SJSA1 (cell line): ENCODE measurements at places on chromosomes 11 and 22. TPM values are rescaled to one million over a fixed set of nuclear protein-coding genes. Genes with fewer than 3 reads are reported as not detected.
A peak's percentile ranks its signal among the peaks of the same experiment; 100 is the strongest.

- DNase-seq: no peak
Measured at GRCh38 chr22:48558016-48558415, 1269.7 kb downstream of the BRD1 start.

- no peak for DNase-seq
Measured at GRCh38 chr11:103368145-103368544, 258.9 kb downstream of the DYNC2H1 start.

GRCh38 chr22:46528121-46528610 is 9.3 kb downstream of the CELSR1 start:
- peak; percentile 86 for DNase-seq

DNA sequence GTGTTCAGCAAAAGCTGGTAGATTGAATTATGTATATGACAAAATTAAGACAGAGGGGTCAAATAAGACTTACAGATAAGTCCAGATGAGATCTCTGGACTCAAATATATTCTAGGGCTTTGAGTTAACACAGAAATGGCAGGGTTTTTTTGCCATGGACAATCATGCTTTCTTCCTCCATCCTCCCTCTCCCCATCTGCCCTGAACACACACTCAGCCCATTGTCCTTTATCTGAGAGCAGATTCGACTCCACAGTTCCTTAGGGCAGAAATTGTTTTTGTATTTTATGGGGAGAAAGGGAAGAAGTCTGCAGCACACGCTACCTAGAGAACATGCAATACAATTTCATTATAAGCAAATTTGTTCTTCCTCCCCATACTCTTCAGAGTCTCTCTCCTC is 86.8 kb downstream of the SLC1A2 start:
- DNase-seq: no peak

DNA sequence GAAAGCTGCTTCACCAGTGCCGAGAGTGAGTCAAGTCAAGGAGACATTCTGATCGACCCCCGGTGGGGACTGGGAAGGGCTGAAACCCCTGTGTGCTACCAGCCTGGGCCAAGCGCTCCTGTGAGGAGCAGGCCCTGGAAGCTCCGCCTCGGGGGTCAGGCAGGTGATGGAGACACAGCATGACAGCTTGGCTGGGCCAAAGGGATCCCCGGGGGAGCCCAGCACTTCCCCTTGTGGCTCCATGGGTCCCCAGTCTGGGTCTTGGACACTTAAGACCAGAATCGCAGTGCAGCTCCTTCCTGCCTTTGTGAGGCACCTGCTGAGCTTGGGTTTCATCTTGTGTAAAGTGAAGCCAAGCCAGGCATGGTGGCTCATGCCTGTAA is 89.2 kb downstream of the MORC2 start:
- DNase-seq: no peak

DNA sequence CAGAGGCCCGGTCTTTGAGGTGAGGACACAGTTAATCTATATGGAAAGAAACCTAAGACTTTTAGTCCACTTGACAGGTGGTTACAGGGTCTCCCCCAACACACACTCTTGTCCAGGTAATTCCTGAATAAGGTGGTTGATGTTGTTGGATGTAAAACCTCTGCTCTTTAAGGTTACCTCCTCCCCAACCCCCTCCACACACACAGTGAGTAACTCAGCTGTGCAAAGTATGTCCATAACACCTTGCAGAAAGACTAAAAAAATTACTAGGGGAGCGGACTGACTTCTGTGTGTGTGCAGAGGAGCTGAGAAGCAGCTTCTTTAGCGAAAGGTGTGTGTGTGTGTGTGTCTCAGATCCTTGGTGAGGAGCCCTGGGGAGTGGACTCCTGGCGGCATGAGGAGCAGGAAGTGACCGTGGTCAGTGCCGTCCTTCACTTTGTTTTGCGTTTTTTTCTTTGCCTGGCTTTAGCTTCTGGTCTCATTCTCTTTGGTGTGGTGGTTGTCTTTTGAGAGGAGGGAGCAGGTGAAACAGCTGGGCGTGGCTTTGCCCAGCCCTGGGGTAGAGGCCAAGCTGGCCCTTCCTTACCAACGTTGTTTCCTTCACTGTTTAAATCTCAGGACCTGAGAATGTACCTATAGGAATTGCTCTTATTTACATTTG is 1.7 kb downstream of the ZBED4 start:
- peak; percentile 14 for DNase-seq

DNA sequence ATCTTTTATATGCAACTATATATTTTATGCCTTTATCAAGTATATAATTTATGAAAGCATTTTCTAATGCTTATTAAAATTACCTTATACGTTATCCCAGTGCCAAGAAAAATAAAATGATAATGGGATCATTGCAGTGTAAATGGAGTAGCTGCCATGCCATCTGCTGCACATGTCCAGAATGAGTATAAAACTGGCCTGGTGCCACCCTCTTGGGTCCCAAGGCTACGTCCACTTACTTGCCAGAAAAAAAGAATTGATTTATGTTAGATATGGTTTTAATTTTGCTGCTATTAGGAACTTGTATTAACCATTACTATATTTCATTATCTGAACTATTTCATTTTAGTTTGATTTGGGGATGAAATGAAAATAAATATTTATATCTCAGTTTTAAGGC is 1127.1 kb upstream of the CNTN5 start:
- DNase-seq: no peak

- DNase-seq: no peak
Measured at GRCh38 chr11:132062031-132062430, 691.6 kb downstream of the NTM start.

GRCh38 chr22:50262973-50263617 is 1.6 kb upstream of the MAPK12 start:
- DNase-seq: no peak

GRCh38 chr11:68002575-68002937 is 1.3 kb downstream of the UNC93B1 start:
- no peak for DNase-seq

DNA sequence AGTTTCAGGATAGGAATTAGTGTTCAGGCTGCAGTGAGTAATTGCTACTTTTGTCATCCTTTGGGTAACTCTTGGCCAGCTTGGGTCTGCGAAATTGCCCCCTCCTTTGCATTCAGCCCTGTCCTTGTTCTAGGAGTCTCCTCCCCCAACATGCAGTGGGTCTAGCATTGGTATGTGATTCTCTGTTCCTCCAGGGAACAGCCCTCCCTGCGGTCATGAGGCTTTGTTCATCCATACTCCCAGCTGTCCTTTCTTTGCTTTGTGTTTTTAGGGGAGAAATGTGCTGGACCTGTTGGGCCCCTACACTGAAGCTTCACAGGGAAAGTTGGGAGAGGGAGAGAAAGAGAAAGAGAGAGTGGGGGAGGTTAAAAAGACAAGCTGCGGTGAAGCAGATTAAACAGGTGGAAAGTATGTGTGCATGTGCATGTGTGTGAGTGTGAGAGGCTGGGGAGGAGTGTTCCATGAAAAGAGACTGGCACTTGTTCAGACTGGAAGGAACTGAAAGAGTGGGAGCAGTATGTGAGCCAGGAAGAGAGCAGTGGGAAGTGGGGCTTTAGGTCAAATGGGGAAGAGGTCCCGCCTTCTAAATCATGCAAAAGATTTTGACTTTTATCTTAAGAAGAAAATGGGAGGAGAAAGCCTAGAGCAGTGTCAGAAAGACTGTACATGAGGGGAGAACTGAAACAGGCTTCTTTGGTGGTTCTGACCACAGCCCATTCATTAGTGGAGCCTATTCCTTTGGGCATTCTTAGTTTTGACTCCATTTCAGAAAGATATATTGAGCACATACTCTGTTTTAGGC is 17.9 kb upstream of the SESN3 start:
- no peak for DNase-seq

DNA sequence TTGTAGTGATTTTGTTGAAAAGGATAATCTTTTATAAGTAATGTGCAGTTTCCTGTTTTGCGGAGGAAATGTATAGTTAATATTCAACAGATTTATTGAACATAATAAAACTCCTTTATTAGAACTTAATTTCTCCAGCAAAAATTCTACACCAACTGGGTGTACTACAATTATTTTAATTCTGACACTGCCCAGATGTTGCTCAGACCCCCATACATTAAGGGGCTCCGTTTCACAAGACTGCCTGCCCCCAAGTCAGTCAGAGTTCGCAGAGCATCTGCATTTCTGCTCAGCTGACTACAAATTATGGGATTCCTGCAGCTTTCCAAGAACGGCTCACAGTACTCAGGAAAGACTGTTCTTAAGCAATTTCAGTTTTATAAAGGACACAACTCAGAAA is 6.2 kb downstream of the CEP57 start:
- DNase-seq: no peak

DNA sequence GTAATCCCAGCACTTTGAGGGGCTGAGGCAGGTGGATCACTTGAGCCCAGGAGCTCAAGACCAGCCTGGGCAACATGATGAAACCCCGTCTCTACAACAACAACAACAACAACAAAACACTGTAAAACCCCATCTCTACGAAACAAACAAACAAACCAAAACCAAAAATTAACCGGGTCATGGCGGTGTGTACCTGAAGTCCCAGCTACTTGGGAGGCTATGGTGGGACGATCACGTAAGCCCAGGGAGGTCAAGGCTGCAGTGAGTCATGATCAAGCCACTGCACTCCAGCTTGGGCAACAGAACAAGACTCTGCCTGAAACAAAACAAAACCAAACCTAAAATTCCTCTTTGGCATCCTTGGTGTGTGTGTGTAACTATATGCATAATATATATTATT is 7.0 kb upstream of the POLA2 start:
- DNase-seq: no peak

- peak; percentile 73 for DNase-seq
Measured at GRCh38 chr11:47857892-47858543, 9.9 kb upstream of the NUP160 start.

- DNase-seq: no peak
Measured at GRCh38 chr11:37203006-37203405, 605.0 kb upstream of the RAG2 start.

GGT1 gene
- 0.06 and 0.61 TPM in 2 replicates for total RNA-seq

OR52N4 gene
- not detected in 2 replicates for total RNA-seq

ZNF214 gene
- not detected in 2 replicates for total RNA-seq
